ENCODE measurements at places on chromosomes 16 and 17. TPM values are rescaled to one million over a fixed set of nuclear protein-coding genes. Genes with fewer than 3 reads are reported as not detected.

GRCh38 chr16:60922920-60923319 is 1113.3 kb downstream of the CDH8 start:
- DNase-seq: no peak
- no peak overlapping the region for H3K27ac ChIP-seq
- H3K36me3 ChIP-seq: no peaks in the 10 kb centered on the region
- H3K4me1 ChIP-seq: no peaks in the 10 kb centered on the region

ANKS3 gene
- total RNA-seq: 29.3 TPM

DNA sequence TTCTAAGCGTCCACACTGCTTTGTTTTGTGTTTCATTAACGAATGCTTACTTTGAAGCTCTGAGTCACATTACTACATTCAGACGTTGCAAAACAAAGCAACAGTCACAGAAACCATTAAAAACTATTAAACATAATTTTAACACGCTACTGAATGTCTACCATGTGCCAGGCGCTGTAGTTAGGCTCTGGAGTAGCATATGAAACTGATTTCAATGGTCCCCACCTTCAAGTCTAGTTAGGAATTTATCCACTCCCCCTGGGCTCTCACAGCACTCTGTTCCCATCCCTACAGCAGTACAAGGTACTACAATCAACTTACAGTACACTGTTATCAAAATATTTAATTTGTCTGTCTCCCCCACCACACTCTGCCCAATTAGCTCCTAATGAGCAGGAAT is 631 bp downstream of the UTP6 start:
- peaks cover 33% of the 10 kb centered on the region for H3K36me3 ChIP-seq
- DNase-seq: no peak

GRCh38 chr16:28192806-28193529 is 18.8 kb downstream of the XPO6 start:
- H3K36me3 ChIP-seq: no peaks in the 10 kb centered on the region
- DNase-seq: no peak
- H3K4me1 ChIP-seq: no peaks in the 10 kb centered on the region
- H3K4me3 ChIP-seq: no peak overlapping the region
- no peaks in the 10 kb centered on the region for H3K27me3 ChIP-seq

GRCh38 chr17:14207791-14208190 is 28.9 kb downstream of the CDRT15 start:
- peaks cover 18% of the 10 kb centered on the region for H3K36me3 ChIP-seq
- no peak for DNase-seq
- no peak overlapping the region for H3K27ac ChIP-seq
- no peaks in the 10 kb centered on the region for H3K4me1 ChIP-seq
- H3K27me3 ChIP-seq: no peaks in the 10 kb centered on the region

- no peak overlapping the region for H3K27ac ChIP-seq
- H3K36me3 ChIP-seq: peaks cover 18% of the 10 kb centered on the region
- H3K4me1 ChIP-seq: no peaks in the 10 kb centered on the region
Observed at GRCh38 chr16:58109330-58109729, 19.9 kb downstream of the CFAP20 start.

All from endodermal cell (in vitro differentiated cells).